ENCODE measurements at places on chromosomes 6 and 20. TPM values are rescaled to one million over a fixed set of nuclear protein-coding genes. Genes with fewer than 3 reads are reported as not detected.

Gene PKIB
- total RNA-seq, result 3.5 TPM

Gene ELOVL4
- 1.4 TPM for total RNA-seq

Gene CPNE5
- 3.6 TPM for total RNA-seq

Gene RNF39
- 0.65 TPM for total RNA-seq

Gene NOP56
- 179 TPM for total RNA-seq

Gene KCNS1
- total RNA-seq, result 0.86 TPM

Gene DSP
- 67.6 TPM for total RNA-seq

Gene BPIFA2
- total RNA-seq, result not detected

Gene RIPPLY2
- 0.86 TPM for total RNA-seq

Gene SRMS
- total RNA-seq, result 0.26 TPM

Gene SHLD1
- total RNA-seq, result 13.9 TPM

Gene CFAP61
- total RNA-seq, result 0.39 TPM

Gene SDHAF4
- total RNA-seq, result 17.2 TPM

Gene LAMA5
- 433 TPM for total RNA-seq

- no peak for DNase-seq
These were observed 20.4 kb upstream of the BPIFB1 start for GRCh38 chr20:33262658-33263065.

GRCh38 chr6:33592595-33593413, 12.7 kb upstream of the BAK1 start:
- peak; percentile 71 for DNase-seq

DNA sequence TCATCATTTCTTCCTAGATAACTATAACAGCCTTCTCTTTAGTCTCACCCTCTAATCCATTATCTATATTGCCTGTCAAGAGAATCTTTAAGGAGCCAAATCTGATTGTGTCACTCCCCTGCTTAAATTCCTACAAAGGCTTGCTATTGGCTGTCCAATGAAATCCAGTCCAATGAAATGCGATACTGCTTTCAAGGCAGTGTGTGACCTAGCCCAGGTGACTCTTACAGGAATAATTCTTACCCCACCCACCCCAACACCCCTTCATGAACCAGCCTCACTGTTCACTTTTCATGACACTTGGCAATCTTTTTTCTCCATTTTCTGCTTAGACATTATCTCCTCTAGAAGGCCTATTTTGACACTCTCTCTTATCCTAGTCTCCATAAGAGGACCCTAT, 163.3 kb upstream of the MARCKS start:
- DNase-seq, result no peak

DNA sequence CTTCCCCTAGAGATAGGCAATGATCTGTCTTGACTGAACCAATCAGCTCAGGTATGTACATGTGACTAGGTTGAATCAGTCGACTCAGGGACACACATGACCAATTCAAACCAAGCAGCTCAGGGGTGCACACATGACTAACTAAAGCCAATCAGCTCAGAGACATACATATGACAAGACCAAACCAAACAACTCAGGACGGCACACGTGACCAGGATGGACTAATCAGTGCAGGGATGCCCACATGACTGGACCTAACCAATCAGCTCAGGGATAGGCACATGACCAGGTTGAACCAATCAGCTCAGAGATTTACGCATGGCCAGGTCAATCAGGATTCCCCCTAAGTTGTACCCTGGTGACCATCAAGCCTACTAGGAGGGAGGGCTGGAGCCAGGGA, 310.3 kb downstream of the CDH26 start:
- DNase-seq, result no peak

GRCh38 chr20:32484958-32485769, 100.0 kb downstream of the NOL4L start:
- DNase-seq, result peak; percentile 82

- DNase-seq, result no peak
These were observed 245.3 kb downstream of the MAFB start for GRCh38 chr20:40443753-40444152.

GRCh38 chr20:44702776-44703175, 12.4 kb upstream of the CCN5 start:
- peak; percentile 83 for DNase-seq

- DNase-seq, result no peak
These were observed 29.7 kb upstream of the GATA5 start for GRCh38 chr20:62505337-62506045.

GRCh38 chr6:10276106-10276505, 138.8 kb downstream of the TFAP2A start:
- no peak for DNase-seq

DNA sequence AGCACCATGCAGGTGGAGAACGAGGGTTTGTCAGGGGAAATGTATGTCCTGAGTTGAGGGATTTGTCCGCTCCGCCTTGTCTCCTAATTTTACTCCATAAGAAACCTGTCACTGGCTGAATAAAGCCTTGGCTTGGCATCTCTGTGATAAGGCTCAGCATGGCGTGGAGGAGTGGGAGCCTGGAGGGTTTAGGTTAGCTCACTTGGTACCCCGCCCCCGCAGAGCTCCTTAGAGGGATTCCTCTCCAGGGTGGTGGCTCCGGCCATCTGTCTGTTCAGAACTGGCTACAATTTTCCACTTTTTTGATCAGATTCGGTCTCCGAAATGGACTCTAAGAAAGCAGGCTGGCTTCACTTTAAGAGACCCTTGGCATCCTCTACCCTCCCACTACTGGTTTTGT, 192.2 kb upstream of the SYNDIG1 start:
- DNase-seq, result no peak

- no peak for DNase-seq
These were observed 690.7 kb downstream of the DOK5 start for GRCh38 chr20:55166063-55166462.

DNA sequence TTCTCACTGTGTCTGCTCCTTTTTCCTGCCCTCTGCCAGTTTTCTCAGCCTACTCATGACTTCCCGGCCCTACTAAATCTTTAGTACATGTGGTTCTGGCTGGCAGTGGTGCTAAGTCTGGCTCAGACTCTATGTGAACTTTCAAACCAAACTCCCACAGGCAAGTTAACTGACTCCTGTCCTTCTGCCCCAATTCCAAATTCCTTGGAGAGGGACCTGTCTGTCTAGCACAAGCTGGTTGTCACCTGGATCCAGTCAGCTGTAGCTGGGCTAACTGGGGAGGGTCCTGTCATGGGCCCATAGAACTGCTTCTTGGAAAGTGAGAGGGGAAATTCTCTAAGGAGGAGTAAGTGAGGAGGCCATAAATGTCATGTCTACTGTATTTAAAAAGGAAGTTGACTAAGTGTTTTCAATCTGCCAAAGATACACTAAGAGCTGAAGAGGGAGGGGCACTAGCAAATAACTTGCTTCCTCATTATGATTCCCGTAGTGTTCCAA, 240.1 kb downstream of the KCNQ5 start:
- no peak for DNase-seq

GRCh38 chr6:5439749-5440148, 178.4 kb downstream of the FARS2 start:
- DNase-seq, result no peak

DNA sequence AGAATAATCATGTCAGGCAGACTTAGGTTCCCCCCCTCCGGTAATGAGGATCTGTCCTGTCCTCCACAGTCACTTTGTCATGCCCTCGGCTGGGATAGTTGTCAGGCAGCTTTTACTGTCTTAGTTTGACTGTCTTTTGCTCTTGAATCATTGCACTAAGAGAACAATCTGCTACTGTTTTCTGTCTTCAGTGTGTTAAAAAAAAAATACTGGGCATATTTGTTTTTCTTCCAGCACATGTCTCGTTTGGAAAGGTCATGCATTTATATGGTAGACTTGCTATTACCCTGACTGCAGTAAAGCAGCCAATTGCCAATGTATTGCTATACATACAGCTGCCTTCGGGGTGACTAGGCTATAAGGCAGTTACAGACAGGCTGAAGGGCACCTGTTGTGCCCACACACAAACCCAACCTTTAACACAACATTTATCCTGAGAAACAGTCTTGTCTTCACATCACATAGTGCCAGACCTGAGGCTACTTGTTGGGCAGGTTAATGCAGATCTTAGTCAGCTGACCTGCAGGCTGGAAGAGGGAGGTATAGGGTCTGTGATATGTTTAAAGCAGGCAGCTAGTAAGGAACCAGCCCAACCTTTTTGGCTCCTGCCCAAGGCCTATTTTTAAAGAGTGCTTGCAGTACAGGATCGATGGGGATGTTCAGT, 26.7 kb downstream of the ARFGEF3 start:
- DNase-seq, result no peak

- DNase-seq, result no peak
These were observed 43.2 kb upstream of the TMX4 start for GRCh38 chr20:8062756-8063155.

- DNase-seq, result no peak
These were observed 93.6 kb upstream of the CNKSR3 start for GRCh38 chr6:154604119-154604518.

DNA sequence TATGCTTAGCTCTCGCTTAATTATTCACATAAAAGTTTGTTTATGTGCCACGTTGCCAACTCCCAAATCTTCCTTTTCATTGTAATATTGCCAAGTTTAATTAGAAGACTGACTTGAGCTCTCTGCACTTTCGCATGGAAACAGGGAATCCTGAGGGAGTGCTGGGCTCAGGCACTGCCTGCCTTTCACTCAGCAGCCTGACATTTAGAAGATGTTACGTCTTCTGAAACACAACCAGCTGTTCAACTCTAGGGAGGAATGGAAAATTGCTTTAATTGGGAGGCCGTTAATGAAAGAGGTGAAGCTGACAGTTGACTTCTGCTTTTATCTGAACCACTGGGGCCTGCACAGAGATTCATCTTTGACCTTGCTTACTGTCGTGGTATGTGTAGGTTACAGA, 77.4 kb upstream of the MTHFD1L start:
- no peak for DNase-seq

GRCh38 chr6:31366693-31367470, 9.9 kb upstream of the HLA-B start:
- DNase-seq, result peak; percentile 91

- DNase-seq, result no peak
These were observed 104.9 kb downstream of the OGFRL1 start for GRCh38 chr6:71393471-71393870.

GRCh38 chr20:21395666-21396598, 1.4 kb downstream of the NKX2-4 start:
- no peak for DNase-seq

DNA sequence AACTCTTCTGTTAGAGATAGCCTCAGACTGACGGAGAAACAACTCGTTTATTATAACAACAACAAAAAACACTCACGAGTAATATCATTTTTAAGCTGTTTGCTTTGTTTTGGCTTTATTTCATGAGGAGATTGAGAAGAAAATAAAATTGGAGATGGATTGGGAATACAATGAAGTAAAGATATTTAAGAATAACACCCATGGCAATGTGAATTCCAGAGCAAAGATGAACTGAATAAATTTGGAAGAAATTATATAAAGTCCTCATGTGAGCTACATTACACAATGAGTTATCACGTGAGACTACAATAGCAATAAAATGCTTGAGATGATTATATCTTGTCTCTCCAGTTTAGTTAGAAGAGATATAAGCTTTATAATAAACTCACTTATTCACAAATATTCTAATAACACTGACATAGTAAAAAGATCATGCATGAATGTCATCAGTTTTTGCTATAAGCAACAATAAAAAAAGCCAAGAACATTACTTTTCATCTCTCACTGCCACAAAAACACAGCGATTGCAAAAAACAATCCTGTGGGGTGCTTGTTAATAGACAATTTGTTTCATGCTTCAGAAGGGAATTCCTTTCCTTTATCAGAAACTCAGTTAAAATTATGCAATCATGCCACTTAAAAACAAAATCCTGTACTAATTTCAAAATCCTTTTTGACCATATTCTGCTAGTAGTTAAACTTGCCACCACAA, 696.7 kb upstream of the MARCKS start:
- DNase-seq, result no peak

GRCh38 chr20:42082611-42083010, 464.4 kb upstream of the CHD6 start:
- peak; percentile 58 for DNase-seq

GRCh38 chr20:50333812-50334211, 143.2 kb downstream of the CEBPB start:
- DNase-seq, result no peak

GRCh38 chr6:17886891-17887290, 100.5 kb downstream of the KIF13A start:
- no peak for DNase-seq

- DNase-seq, result no peak
These were observed 654.7 kb upstream of the FLRT3 start for GRCh38 chr20:14992153-14992552.

DNA sequence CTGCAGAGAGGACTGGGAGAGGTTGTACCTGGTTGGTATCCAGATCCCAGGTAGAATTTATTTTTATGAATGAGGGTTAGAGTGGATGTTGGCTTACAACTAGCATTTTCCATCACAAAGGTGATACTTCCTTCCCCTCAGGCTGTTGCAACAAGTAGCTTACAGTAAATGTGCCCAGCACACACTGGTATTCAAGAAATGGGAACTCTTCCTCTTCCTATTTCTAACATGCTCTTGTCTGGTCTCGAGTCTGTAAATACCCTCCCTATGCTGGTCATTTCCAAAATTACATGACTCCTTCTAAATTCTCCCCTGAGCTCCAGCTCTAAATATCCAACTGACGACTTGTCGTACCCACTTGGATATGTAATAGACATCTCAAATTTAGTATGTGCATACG, 90.1 kb upstream of the FOXC1 start:
- DNase-seq, result no peak

DNA sequence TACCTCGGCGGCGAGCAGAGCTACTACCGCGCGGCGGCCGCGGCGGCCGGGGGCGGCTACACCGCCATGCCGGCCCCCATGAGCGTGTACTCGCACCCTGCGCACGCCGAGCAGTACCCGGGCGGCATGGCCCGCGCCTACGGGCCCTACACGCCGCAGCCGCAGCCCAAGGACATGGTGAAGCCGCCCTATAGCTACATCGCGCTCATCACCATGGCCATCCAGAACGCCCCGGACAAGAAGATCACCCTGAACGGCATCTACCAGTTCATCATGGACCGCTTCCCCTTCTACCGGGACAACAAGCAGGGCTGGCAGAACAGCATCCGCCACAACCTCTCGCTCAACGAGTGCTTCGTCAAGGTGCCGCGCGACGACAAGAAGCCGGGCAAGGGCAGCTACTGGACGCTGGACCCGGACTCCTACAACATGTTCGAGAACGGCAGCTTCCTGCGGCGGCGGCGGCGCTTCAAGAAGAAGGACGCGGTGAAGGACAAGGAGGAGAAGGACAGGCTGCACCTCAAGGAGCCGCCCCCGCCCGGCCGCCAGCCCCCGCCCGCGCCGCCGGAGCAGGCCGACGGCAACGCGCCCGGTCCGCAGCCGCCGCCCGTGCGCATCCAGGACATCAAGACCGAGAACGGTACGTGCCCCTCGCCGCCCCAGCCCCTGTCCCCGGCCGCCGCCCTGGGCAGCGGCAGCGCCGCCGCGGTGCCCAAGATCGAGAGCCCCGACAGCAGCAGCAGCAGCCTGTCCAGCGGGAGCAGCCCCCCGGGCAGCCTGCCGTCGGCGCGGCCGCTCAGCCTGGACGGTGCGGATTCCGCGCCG, 994 bp downstream of the FOXC1 start:
- no peak for DNase-seq

GRCh38 chr6:110491644-110492317, 15.4 kb upstream of the SLC22A16 start:
- DNase-seq, result no peak

All from ureter (tissue), 1 donor.